Cardiac muscle cell (in vitro differentiated cells and primary cell): ENCODE measurements at places on chromosomes 16 and 17. TPM values are rescaled to one million over a fixed set of nuclear protein-coding genes. Genes with fewer than 3 reads are reported as not detected.

DNA sequence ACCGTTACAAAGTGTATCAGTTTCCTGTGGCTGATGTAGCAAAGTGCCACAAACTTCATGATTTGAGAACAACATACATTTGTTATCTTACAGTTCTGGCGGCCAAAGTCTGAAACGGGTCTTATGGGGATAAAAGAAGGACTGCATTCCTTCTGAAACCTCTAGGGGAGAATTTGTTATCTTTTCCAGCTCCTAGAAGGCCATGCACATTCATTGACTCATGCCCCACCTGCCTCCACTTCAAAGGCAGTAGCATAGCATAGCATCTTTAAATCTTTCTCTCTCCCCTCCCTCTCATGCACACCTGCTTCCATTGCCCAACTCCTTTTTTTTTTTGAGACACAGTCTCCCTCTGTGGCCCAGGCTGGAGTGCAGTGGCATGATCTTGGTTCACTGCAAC lies 190.7 kb upstream of the DYNLRB2 start:
- no peak overlapping the region for H3K4me3 ChIP-seq
- no peaks in the 10 kb centered on the region for H3K4me1 ChIP-seq
- H3K27me3 ChIP-seq: no peaks in the 10 kb centered on the region
- H3K36me3 ChIP-seq: no peaks in the 10 kb centered on the region
- H3K27ac ChIP-seq: no peak overlapping the region

DNA sequence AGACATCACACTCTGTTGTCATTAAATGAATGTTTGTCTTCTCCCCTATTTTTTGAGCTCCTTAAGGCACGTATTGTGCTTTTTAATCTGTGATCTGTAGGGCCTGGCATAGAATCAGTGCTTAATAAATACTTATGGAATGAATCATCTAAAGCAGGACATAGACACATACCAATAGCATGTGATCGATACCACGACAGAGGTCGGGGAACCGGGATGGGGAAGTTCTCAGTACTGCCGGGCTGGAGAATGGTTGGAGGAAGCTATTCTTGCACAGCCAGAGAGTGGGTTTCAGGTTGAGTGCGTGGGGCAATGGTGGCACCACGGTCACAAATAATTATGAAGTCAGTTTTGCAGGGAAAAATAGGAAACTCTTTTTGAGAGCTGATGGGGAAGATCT lies 26.8 kb downstream of the NLRP1 start:
- no peaks in the 10 kb centered on the region for H3K4me1 ChIP-seq
- H3K27ac ChIP-seq: no peak overlapping the region
- DNase-seq: no peak
- no peaks in the 10 kb centered on the region for H3K36me3 ChIP-seq

- H3K27ac ChIP-seq: no peak overlapping the region
- DNase-seq: no peak
- H3K4me1 ChIP-seq: no peaks in the 10 kb centered on the region
- no peaks in the 10 kb centered on the region for H3K27me3 ChIP-seq
- no peaks in the 10 kb centered on the region for H3K36me3 ChIP-seq
These were observed 23.0 kb upstream of the SYT17 start for GRCh38 chr16:19145010-19145409.

- H3K4me3 ChIP-seq: no peak overlapping the region
- no peaks in the 10 kb centered on the region for H3K36me3 ChIP-seq
- H3K27ac ChIP-seq: no peak overlapping the region
- H3K4me1 ChIP-seq: peaks cover 14% of the 10 kb centered on the region
These were observed 28.9 kb downstream of the TNRC6A start for GRCh38 chr16:24758373-24758772.

DNA sequence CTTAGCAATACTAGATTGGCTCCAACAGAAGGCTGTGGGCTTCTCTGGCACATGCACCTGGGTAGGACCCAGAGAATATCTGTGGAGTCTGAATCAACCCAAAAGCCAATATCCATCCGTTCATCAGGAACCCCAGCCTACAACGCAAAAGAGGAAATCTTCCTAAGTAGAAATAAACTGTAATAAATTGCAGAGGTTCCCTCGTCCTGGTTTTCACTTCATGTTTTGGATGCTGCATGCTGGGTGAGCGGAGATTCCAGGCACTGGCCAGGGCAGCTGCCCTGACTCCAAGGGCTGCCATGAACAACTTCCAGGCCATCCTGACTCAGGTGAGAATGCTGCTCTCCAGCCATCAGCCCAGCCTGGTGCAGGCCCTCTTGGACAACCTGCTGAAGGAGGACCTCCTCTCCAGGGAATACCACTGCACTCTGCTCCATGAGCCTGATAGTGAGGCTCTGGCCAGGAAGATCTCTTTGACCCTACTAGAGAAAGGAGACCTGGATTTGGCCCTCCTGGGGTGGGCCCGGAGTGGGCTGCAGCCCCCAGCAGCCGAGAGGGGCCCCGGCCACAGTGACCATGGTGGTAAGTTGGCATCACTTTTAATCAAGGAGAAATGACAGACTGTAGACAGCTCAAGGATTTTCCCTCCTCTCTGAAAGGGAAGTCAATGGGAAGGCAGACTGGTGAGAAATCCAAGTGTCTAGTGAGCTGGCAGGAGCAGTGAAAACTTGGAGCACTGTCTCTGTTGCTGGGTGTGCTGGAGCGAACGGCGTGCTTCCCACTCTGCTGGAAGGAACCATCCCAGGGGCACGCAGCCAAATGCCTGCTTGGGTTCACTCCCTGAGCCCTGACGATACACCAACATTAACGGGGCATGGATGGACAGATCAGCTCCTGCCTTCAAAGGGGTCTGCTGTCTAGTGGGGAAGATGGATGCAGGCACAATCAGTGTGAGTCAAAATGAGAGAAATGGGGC lies 10.7 kb upstream of the CIITA start:
- peaks cover 8% of the 10 kb centered on the region for H3K27me3 ChIP-seq
- DNase-seq: no peak
- H3K36me3 ChIP-seq: no peaks in the 10 kb centered on the region
- H3K4me3 ChIP-seq: no peak overlapping the region

The GNGT2 gene
- not detected in 2 replicates for total RNA-seq

The LRRC45 gene
- 36.5 and 43.3 TPM in 2 replicates for total RNA-seq
